Gastroesophageal sphincter (tissue), 4 donors: ENCODE measurements at places on chromosomes 6 and 20.

DNA sequence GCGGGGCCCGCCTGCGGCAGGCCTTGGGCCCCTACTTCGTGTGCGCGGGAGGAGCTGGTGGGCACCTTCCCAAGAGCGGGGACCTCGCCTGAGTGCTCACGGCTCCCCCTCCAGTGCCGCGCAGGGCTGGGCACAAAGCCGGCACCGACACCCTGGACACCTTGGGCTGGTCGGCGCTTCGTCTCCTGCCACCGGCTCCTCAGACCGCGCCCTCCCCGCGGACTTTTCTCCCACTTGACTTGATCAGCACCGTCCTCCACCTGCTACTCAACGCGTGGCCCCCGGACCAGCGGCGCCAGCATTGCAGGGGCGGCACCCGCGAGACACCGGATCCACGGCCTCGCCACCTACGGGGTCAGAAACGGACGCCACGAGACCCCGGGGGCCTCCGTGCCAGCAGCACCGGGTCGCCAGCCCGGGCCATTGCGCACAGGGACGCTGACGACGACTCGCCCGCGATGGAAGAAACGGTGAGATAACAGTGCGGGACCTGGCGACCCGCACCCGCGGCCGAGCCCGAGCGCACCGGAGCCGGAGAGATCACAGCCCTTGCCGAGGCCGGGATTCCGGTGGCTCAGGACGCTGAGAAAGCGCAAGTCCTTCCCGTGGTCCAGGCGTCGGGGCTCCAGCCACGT is 154.2 kb downstream of the DLL1 start:
- H3K27me3 ChIP-seq = no peaks in the 10 kb centered on the region
- H3K4me3 ChIP-seq = peak overlapping the region; percentile 2
- no peaks in the 10 kb centered on the region for H3K4me1 ChIP-seq
- H3K27ac ChIP-seq = no peak overlapping the region
- no peaks in the 10 kb centered on the region for H3K36me3 ChIP-seq

- H3K4me1 ChIP-seq = no peaks in the 10 kb centered on the region
- H3K27ac ChIP-seq = no peak overlapping the region
- no peak for ATAC-seq
- H3K36me3 ChIP-seq = no peaks in the 10 kb centered on the region
- H3K27me3 ChIP-seq = no peaks in the 10 kb centered on the region
- H3K4me3 ChIP-seq = no peak overlapping the region
Observed at GRCh38 chr6:88482465-88482864, 316.3 kb upstream of the CNR1 start.

DNA sequence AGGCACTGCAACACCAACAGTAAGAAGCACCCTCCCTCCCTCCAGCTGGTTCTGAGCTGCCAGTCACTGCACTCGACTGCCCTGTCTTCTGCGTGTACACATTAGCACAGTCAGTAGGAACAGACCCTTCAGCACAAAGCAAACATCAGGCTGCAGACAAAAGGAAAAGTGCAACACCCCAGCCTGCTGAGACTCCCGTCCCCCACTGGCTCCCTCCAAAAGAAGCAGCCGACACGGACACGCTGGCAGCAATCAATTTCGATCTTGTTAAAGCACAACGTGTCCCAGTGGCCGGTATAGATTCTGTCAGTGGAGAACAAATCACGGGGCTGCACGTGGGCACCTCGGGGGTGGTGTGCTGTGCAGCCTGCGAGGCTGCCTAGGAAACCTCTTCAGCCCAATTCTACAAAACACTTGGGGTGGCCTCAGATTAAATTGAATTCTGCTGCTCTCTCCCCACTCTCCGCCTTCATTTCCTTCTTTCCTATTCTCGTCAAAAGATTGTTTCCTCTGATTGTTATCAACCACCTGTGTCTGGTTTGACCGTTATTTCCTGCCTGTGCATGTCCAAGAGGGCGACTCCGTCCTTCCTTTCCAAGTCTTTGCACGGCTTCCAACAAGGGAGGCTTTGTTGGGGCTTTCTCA is 38.7 kb downstream of the TRAF3IP2 start:
- H3K27ac ChIP-seq = no peak overlapping the region
- peaks cover 61% of the 10 kb centered on the region for H3K4me1 ChIP-seq
- ATAC-seq = no peak

DNA sequence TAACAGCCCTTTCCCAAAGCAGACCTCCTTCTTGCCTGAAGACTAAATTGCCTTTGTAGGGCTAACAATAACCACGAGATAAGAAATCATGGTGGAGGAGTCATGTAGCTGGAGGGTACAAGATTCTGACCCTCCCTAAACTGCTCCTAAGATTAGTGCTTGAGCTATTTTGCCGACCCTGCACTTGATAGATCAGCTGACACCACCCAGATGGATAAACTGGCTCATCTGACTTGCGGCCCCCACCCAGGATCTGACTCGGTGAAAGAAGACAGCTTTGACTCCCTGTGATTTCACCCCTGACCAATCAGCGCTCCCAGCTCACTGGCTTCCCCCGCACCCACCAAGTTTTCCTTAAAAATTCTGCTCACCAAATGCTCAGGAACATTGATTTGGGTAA is 57.6 kb upstream of the UNC93A start:
- no peak for ATAC-seq
- H3K27me3 ChIP-seq = peaks cover 34% of the 10 kb centered on the region
- H3K27ac ChIP-seq = no peak overlapping the region
- H3K36me3 ChIP-seq = no peaks in the 10 kb centered on the region
- no peaks in the 10 kb centered on the region for H3K4me1 ChIP-seq

DNA sequence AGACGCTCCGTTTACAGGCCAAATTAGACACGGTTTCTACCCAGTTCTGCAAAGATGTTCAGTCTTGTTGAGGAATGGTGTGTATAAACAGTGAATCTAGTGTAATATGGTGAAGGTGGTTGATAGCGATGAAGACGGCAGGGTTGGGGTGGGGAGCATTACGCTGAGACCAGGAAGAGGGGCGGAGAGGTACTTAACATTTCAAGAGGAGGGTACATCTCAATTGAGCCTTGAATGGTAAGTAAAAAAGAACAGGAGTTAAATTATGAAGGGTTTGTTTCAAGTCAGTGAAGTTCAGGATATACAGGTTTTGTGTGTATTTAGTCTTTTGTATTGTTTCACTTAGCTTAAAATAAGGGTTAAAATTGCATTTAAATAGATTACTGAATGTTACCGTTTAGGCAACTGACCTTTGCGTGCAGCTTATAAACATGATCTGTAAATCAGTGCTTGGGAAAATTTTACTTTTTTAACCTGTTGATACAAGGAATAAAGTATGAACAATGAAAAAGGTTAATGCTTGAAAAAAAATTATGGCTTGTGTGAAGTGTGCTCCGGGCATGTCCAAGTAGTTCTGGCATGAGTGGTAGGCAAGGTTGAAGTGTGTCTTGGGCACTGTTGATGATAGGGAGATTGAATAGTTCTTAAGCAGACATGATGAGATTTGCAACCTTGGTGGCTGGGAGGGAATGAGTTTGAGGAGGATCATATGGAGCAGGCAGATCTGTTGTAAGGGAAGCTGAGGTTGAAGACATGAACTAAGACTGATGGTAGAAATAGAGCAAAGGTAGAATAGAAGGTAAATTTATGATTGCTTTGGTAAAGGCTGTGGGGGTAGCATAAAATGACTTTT is 842 bp downstream of the POLR1C start:
- H3K27ac ChIP-seq = peak overlapping the region; percentile 89
- H3K36me3 ChIP-seq = peaks cover 69% of the 10 kb centered on the region
- no peaks in the 10 kb centered on the region for H3K27me3 ChIP-seq
- peaks cover 4% of the 10 kb centered on the region for H3K4me1 ChIP-seq

GRCh38 chr20:9136114-9136513 is 67.2 kb downstream of the PLCB4 start:
- no peak overlapping the region for H3K4me3 ChIP-seq
- no peaks in the 10 kb centered on the region for H3K36me3 ChIP-seq
- H3K27me3 ChIP-seq = no peaks in the 10 kb centered on the region
- no peak for ATAC-seq

- no peaks in the 10 kb centered on the region for H3K36me3 ChIP-seq
- H3K27ac ChIP-seq = no peak overlapping the region
- no peaks in the 10 kb centered on the region for H3K4me1 ChIP-seq
- H3K4me3 ChIP-seq = no peak overlapping the region
- peak; percentile 77 for ATAC-seq
Observed at GRCh38 chr20:2314759-2315439, 19.1 kb downstream of the TGM3 start.

- H3K27ac ChIP-seq = no peak overlapping the region
- H3K4me3 ChIP-seq = no peak overlapping the region
- ATAC-seq = no peak
- H3K27me3 ChIP-seq = no peaks in the 10 kb centered on the region
- no peaks in the 10 kb centered on the region for H3K4me1 ChIP-seq
Observed at GRCh38 chr6:55868771-55869479, 6.5 kb downstream of the BMP5 start.

- no peak for ATAC-seq
- H3K4me1 ChIP-seq = peaks cover 38% of the 10 kb centered on the region
- H3K36me3 ChIP-seq = no peaks in the 10 kb centered on the region
Observed at GRCh38 chr20:19253316-19253715, 40.9 kb downstream of the SLC24A3 start.

DNA sequence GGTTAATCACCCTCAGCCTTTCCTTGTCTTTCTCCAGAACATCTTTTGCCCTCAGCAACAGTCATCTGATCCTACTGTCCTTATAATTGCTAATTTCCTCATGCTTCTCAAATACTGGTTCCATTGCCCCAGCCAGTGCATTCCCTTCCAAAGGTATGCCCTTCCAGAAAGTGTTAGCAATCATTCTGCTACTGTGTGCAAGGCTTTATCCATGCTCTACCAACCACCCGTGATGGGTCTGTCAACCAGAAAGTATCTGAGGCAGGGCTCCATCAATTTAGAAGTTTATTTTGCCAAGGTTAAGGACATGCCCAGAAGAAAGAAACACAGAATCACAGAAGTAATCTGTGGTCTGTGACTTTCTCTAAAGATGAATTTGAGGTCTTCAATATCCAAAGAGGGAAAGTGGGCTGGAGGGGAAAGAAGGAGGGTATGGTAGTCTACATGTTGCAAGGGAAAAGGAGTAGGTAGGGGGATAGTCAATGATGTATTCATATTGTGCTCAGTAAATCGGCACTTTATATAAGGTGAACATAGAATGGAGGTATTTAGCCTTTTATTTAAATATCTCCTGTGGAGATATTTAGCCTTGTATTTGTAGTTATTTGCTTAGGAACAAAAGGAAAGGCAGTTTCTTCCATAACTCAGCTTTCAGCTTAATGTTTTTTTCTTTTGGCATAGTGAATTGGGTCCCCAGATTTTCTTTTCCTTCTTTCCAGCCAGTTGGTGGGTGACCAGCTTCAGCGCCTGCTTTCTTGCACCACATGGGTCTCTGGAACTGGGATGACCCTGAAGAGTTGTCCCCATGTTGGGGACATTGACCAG is 35.2 kb upstream of the PAQR8 start:
- no peaks in the 10 kb centered on the region for H3K27me3 ChIP-seq
- H3K4me1 ChIP-seq = no peaks in the 10 kb centered on the region
- ATAC-seq = no peak
- H3K36me3 ChIP-seq = no peaks in the 10 kb centered on the region
- H3K4me3 ChIP-seq = no peak overlapping the region

GRCh38 chr20:51631011-51631950 is 88.8 kb upstream of the NFATC2 start:
- H3K4me3 ChIP-seq = no peak overlapping the region
- H3K27me3 ChIP-seq = no peaks in the 10 kb centered on the region
- ATAC-seq = peak; percentile 90
- peak overlapping the region; percentile 80 for H3K27ac ChIP-seq
- peaks cover 24% of the 10 kb centered on the region for H3K36me3 ChIP-seq
- H3K4me1 ChIP-seq = no peaks in the 10 kb centered on the region

- H3K4me3 ChIP-seq = no peak overlapping the region
- no peaks in the 10 kb centered on the region for H3K27me3 ChIP-seq
- no peaks in the 10 kb centered on the region for H3K36me3 ChIP-seq
- ATAC-seq = peak; percentile 91
- H3K4me1 ChIP-seq = no peaks in the 10 kb centered on the region
Observed at GRCh38 chr6:25359191-25359861, 80.2 kb downstream of the CARMIL1 start.

GRCh38 chr20:49199729-49200293 is 11.7 kb upstream of the STAU1 start:
- no peaks in the 10 kb centered on the region for H3K36me3 ChIP-seq
- H3K27ac ChIP-seq = no peak overlapping the region
- no peaks in the 10 kb centered on the region for H3K4me1 ChIP-seq
- H3K27me3 ChIP-seq = no peaks in the 10 kb centered on the region

DNA sequence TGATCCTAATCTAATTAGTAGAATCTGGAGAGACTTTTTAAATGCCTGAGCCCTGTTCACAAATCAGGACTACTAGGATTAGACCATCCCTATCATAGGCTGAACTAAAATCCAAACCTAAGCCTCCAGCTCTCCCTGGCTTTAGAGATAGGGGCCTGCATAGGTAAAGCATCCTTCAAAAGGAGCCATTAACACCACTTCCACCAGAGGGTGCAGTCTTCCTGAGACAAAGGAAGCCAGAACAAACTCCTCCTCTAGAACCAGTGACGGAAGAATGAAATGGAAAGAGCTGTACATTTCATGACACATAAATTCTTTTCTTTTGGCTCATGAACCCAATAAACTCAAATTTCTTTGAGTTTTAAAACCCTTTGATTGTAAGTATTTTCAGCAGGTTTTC is 291.2 kb upstream of the ADGRB3 start:
- H3K27ac ChIP-seq = no peak overlapping the region
- H3K27me3 ChIP-seq = no peaks in the 10 kb centered on the region
- no peak for ATAC-seq
- no peak overlapping the region for H3K4me3 ChIP-seq
- no peaks in the 10 kb centered on the region for H3K36me3 ChIP-seq
- no peaks in the 10 kb centered on the region for H3K4me1 ChIP-seq

- H3K4me3 ChIP-seq = no peak overlapping the region
- ATAC-seq = no peak
- H3K27ac ChIP-seq = no peak overlapping the region
- H3K4me1 ChIP-seq = no peaks in the 10 kb centered on the region
- H3K27me3 ChIP-seq = peaks cover 47% of the 10 kb centered on the region
Observed at GRCh38 chr20:59331721-59332329, 31.4 kb downstream of the EDN3 start.

DNA sequence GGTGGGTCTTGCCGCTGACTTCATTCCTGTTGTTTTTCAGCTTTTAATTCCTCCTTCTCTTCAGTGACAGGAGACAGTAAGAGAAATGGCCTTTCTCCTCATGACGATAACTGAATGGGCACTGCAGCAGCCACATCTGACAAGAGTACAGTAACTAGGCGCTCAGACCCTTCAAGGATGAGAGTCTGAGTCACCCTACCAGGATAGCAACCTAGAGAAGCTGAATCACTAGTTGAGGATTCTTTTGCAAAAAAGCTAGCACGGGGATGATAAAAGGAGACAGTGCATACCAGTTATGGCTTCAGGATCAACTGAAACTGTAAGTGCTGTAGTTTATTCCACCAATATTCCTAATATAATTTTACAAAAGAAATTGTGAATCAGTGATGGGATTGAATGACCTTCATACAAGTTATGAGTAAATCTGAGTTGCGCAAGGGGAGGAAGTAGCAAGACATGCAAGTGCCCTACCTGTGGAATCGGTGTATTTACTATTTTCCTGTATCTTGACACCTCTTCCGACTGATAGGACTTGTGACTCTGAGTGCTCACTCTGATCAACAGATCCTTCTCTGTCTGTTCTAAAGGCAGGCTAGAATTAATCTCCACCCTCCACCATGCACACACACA is 161.8 kb upstream of the GRIK2 start:
- ATAC-seq = no peak
- no peak overlapping the region for H3K4me3 ChIP-seq
- no peak overlapping the region for H3K27ac ChIP-seq
- no peaks in the 10 kb centered on the region for H3K27me3 ChIP-seq

GRCh38 chr6:55437141-55437540 is 109.9 kb downstream of the GFRAL start:
- H3K4me3 ChIP-seq = no peak overlapping the region
- no peak overlapping the region for H3K27ac ChIP-seq
- H3K27me3 ChIP-seq = no peaks in the 10 kb centered on the region
- H3K4me1 ChIP-seq = no peaks in the 10 kb centered on the region
- ATAC-seq = no peak
